ENCODE measurements at places on chromosomes 11 and 22.

DNA sequence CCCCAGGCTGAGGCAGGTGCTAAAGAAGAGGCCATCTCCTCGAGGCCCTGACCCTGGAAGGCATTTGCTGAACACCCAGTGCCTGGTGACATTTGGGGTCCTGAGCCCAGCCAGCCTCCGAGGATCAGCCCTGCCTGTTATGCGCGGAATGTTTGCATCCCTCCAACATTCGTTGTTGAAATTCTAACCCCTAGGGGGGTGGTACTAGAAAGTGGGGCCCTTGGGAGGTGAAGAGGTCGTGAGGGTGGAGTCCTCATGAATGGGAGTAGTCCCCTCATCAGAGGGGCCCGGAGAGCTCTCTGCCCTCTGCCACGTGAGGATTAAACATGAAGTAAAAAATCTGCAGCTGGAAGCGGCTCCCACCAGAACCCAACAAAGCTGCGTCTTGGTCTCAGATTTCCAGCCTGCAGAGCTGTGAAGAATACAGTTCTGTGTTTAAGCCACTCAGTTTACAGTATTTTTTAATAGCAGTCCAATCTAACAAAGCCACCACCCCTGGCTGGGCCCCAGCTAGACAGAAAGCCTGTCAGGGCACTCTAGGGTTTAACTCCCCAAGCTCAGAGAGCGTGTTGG lies 35.3 kb upstream of the SEPTIN5 start:
- DNase-seq, result no peak

- no peak for DNase-seq
These were observed 19.4 kb downstream of the HTR3A start for GRCh38 chr11:113994077-113994954.

DNA sequence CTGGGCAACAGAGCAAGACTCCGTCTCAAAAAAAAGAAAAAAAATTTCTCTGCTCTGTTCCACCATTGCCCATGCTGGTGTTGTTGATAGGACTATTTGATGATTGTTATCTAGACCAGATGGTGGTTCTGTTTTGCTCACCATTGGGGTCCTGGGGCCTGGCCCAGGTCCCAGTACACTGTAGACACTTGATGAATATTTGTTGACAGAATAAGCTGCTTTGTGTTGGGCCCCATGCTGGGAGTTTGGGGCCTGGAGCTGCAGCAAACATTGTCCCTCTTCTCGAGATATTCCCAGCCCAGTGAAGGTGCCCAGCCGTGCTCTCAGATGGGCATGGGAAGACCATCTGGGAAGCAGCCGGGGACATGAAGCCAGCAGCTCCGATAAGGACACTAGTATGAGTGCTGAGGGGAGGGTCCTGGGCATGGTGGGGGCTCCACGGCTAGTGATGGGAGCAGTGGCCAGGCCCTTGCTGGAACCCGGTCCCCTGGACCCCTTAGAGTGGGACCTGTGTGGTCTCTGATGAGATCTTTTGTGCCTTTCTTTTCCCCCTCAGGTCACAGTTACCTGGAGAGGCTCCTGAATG lies 13.6 kb downstream of the INCENP start:
- no peak for DNase-seq

- DNase-seq, result no peak
These were observed 47.9 kb upstream of the CCDC188 start for GRCh38 chr22:20198557-20199319.

DNA sequence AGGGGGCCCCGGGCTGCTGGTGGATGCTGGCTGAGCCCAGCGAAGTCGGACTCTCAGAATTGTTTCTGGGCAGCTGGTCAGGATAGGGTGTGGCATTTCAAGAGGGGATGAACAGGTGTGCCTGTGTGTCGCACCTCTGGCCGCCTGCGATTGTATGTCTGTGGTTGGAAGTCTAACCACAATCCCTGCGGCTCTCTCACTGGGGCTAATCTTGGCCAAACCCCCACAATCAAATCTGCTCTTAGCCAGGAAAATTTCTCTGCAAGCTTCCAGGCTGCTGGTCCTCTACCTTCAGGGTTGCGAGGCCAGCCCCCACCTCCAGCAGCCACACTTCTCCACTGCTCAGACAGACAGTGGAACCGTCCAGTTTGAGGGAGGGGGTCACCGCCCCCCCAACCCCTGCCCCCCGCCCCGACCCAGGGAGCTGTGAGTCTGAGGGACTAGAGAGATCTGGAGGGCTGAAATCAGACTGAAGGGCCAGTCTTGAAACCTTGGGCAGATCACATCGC lies 953 bp downstream of the ATG16L2 start:
- DNase-seq, result no peak

- DNase-seq, result no peak
These were observed 21.5 kb upstream of the TXNRD2 start for GRCh38 chr22:19962909-19963806.

DNA sequence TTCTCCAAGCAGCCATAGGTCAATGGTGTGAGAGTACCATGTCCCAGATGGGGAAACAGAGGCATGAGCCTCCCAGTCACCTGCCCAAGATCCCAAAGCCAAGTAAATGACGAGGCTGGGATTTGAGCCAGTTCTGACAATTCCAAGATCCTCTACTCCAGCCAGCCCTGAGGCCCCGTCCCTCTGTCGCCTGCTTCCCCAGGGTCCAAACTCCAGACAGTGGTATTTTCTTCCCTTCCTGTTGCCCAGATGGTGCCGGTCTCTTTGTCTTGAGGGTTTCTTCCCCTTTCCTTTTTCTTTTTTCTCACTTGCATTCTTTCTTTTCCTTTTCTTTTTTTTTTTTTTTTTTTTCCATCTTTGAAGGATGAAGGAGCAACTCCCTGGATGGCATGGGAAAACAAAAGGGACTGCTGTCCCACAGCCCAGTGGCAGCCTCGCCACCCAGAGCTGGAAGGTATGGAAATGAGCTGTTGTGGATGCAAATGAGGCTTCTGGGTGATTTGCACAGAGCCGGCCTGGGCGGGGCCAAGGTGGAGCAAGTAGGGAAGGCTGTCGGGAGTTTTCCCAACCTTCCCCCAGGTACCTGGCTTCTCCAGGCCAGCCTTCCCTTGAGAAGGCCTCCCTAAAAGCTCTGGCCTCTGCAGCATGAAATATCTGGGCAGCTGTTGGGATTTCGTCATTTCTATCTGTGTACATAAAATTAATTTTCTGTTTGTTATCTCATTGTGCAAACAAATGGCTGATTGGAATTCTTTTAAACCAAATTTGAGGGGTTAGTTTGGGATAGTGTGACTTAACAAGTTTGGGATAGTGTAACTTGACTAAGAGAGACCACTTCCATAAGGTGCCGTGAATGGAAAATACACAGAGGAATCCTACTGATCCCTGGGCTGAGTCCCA lies 146.8 kb downstream of the MN1 start:
- no peak for DNase-seq

DNA sequence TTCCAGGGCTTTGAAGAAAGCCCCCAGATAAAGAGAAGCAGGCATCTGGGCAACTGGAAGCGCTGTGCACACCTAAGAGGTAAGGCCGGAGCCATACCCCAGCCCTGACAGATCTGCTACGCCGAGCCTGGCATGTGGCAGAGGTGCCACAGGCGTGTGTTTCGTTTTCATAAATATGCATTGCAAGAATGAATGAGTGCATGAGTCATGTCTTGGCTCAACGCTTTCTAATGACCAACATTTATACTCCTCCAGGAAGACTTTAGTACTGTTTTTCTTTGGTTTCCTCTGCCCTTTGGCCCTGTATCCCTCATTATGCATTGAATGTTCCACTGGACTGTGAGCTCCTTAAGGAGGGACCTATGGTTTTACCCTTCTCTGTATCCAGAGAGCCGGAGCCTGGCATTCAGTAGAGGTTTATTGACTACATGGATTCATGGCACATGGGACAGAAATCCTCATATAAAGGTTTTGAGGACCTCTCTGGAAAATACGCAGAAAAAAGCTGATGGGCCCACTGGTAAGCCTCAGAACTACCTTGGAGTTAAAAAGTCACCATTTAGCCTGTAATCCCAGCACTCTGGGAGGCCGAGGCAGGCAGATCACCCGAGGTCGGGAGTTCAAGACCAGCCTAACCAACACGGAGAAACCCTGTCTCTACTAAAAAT lies 38.9 kb upstream of the CSNK2A3 start:
- DNase-seq, result no peak

GRCh38 chr11:65498977-65499712 lies at the start of gene MALAT1:
MALAT1 (plus strand) TSS chr11:65499045.
- peak; percentile 74 for DNase-seq

- no peak for DNase-seq
These were observed 7.6 kb upstream of the JHY start for GRCh38 chr11:122874991-122875390.

- no peak for DNase-seq
These were observed 84.0 kb upstream of the PITPNB start for GRCh38 chr22:28002863-28003565.

DNA sequence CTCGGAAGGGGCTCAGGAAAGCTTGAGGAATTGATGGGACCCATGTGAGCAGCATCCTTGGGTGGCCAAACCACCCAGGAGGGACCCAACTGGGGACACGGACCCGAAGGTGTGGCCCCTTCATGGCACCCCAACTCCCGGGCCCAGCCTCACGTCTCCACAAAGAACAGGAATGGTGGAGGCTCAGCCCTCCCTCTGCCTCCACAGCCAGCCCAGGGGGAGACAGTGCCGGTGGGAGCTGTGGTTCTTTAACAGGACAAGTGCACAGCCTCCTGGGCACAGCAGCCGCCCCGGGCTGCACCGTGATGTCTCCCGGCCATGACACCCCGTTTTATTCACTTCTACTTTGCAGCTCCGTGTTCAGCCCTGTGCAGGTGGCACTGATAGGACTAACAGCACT lies 587.2 kb downstream of the BRD1 start:
- DNase-seq, result no peak

- no peak for DNase-seq
These were observed 136.8 kb downstream of the KIF18A start for GRCh38 chr11:27971171-27971570.

DNA sequence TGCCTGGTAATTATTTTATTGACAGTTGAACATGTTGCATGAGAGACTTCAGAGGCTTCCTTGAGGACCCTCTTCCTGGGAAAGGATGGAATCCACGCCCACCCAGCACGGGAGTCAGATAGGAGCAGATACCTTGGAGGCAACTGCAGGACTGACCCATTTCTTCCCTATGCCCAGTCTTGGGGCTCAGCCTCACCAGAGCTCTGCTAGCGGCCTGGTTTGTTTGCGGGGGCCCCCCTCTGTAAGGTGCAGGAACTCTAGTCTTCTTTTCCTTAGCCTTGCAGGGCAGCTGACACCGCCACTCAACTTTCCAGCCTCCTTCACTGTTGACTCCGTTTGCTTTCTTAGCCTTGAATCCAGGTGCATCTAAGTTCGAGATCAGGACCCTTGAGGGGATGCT lies 1032.8 kb downstream of the BRD1 start:
- no peak for DNase-seq

GRCh38 chr11:72939031-72939430 lies 124.8 kb downstream of the ATG16L2 start:
- no peak for DNase-seq

- DNase-seq, result no peak
These were observed 33.9 kb upstream of the TCF20 start for GRCh38 chr22:42304324-42304790.

GRCh38 chr11:36719358-36720107 lies 121.5 kb upstream of the RAG2 start:
- no peak for DNase-seq

GRCh38 chr11:27839226-27839913 lies 139.1 kb upstream of the BDNF start:
- no peak for DNase-seq

GRCh38 chr11:44949160-44950030 lies 1.3 kb downstream of the TP53I11 start:
- peak; percentile 33 for DNase-seq
